Tibial nerve (tissue), 4 donors: ENCODE measurements at places on chromosomes 1 and 21.

DNA sequence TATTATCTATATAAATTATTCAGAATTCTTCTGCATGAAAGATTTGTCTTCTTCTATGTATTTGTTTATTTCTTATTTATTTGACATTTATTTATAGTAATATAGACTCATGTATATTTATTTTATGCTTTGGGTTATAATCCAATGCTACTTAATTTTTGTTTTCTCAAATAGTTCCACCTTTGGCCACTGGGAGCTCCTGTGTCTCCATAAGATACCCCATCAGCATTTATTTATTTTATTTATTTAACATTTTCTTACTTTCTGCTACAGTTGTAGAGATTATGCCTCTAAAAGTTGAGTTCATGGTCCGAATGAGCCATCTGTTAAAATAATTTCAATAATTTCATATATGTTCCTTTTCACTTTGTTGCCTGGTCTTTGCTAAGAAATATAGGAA is 289.4 kb downstream of the ADGRL2 start:
- H3K27ac ChIP-seq = no peak overlapping the region
- no peaks in the 10 kb centered on the region for H3K36me3 ChIP-seq
- H3K4me3 ChIP-seq = no peak overlapping the region
- H3K4me1 ChIP-seq = no peaks in the 10 kb centered on the region
- no peak for DNase-seq
- no peaks in the 10 kb centered on the region for H3K27me3 ChIP-seq

- H3K27ac ChIP-seq = no peak overlapping the region
- H3K4me1 ChIP-seq = no peaks in the 10 kb centered on the region
- H3K27me3 ChIP-seq = no peaks in the 10 kb centered on the region
- no peaks in the 10 kb centered on the region for H3K36me3 ChIP-seq
These were observed 3.0 kb downstream of the OLFM3 start for GRCh38 chr1:101993710-101994109.

GRCh38 chr1:55375617-55376258 is 160.6 kb upstream of the USP24 start:
- peaks cover 21% of the 10 kb centered on the region for H3K4me1 ChIP-seq
- H3K27me3 ChIP-seq = no peaks in the 10 kb centered on the region
- H3K4me3 ChIP-seq = no peak overlapping the region
- DNase-seq = no peak
- H3K36me3 ChIP-seq = no peaks in the 10 kb centered on the region

GRCh38 chr1:175750366-175751071 is 7.1 kb upstream of the TNR start:
- no peaks in the 10 kb centered on the region for H3K36me3 ChIP-seq
- no peak overlapping the region for H3K4me3 ChIP-seq
- H3K4me1 ChIP-seq = no peaks in the 10 kb centered on the region
- no peak for DNase-seq
- no peaks in the 10 kb centered on the region for H3K27me3 ChIP-seq

DNA sequence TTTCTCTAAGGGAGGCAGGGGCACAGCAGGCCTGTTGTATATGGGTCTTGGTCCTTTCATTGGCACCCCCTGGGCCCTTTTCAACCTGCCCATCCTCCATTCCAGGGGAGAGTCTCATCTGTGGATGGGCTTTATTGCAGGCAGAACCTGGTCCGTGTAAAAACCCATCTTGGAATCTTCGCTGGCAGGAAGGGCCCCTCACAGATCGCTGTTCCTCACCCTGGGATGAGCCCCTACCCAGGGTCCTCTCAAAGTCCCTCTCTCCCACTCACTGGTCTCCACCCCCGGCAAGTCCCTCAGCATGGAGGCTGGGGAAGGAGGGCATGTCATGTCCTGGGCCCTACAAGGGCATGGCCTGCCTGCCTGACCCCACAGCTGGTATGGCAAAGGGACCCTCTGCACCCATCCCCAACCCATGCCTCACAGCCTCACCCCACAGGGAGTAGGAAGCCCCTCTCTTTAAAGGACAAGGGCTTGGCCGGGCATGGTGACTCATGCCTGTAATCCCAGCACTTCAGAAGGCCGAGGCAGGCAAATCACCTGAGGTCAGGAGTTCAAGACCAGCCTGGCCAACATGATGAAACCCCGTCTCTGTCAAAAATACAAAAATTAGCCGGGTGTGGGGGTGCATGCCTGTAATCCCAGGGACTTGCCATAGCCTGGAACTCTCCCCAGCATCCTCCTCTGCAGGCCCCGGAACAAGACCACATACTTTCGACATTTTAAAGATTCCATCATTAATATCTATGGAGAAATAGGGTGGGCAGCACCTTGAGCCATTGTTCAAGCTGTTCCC is 13.2 kb upstream of the CDA start:
- no peak overlapping the region for H3K4me3 ChIP-seq
- no peaks in the 10 kb centered on the region for H3K36me3 ChIP-seq
- no peak for DNase-seq
- no peaks in the 10 kb centered on the region for H3K4me1 ChIP-seq
- no peak overlapping the region for H3K27ac ChIP-seq

GRCh38 chr1:47709019-47709871 is 271.4 kb downstream of the FOXD2 start:
- DNase-seq = no peak
- peak overlapping the region; percentile 66 for H3K27ac ChIP-seq
- peaks cover 19% of the 10 kb centered on the region for H3K4me1 ChIP-seq
- H3K4me3 ChIP-seq = peak overlapping the region; percentile 39
- H3K36me3 ChIP-seq = no peaks in the 10 kb centered on the region

GRCh38 chr1:173353350-173353749 is 123.8 kb upstream of the PRDX6 start:
- no peaks in the 10 kb centered on the region for H3K4me1 ChIP-seq
- no peak for DNase-seq
- no peak overlapping the region for H3K27ac ChIP-seq
- H3K27me3 ChIP-seq = no peaks in the 10 kb centered on the region
- H3K36me3 ChIP-seq = no peaks in the 10 kb centered on the region

GRCh38 chr21:25788677-25789076 is 53.9 kb downstream of the GABPA start:
- H3K27ac ChIP-seq = no peak overlapping the region
- H3K4me1 ChIP-seq = no peaks in the 10 kb centered on the region
- no peak overlapping the region for H3K4me3 ChIP-seq
- DNase-seq = no peak
- no peaks in the 10 kb centered on the region for H3K27me3 ChIP-seq

DNA sequence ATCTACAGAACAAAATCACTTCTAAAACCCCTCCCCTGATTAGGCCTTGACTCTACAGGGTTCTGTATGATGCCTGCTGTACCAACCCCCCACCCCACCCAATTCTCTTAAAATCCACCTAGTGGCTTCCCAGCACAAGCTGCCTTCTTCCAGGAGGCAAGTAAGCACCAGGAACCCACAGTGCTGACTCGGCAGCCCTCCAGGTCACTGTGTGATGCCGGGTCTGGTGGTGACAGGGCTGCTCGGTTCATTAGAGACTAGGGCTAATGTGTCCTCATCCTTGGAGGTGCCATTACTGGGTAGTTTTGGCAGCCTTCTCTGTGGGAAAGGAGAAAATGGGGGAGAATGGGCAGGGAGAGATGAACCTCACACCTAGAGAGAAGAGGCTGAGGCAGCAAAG is 363.5 kb downstream of the PTPRU start:
- DNase-seq = no peak
- no peaks in the 10 kb centered on the region for H3K4me1 ChIP-seq
- H3K4me3 ChIP-seq = no peak overlapping the region
- no peaks in the 10 kb centered on the region for H3K27me3 ChIP-seq
- no peaks in the 10 kb centered on the region for H3K36me3 ChIP-seq

DNA sequence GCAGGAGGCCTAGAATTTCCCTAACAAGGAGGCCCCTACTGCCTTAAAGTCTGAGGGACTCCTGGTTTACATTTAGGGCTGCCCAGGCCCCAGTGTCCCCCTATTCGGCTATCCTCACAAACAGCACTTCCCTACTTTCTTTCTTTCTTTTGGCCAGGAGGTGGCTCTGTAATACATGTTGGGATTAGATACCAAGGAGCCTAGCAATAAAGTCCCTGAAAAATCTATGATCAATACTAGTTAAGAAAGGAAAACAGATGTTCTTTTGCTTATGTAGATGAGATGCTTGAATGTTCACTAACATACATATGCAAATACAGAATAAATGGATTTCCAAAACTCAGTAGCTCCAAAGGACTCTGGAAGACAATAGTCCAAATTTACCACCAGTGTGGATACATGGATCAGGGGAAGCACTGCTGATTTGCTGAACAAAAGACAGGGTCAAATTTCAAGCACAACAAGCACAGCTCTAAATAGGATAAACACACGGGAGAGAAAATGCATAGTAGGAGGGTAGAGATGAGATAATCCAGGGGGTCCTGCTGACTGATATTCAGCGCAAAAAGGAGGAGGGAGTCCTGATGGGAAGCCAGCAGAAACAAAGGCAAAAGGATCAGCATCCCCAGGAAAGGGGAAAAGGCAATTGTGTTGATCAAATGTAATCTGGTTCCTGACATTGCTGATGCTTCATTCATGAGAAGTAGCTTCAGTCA is 240.0 kb downstream of the NUF2 start:
- H3K4me1 ChIP-seq = no peaks in the 10 kb centered on the region
- H3K4me3 ChIP-seq = no peak overlapping the region
- DNase-seq = no peak
- H3K36me3 ChIP-seq = no peaks in the 10 kb centered on the region
- H3K27me3 ChIP-seq = no peaks in the 10 kb centered on the region

DNA sequence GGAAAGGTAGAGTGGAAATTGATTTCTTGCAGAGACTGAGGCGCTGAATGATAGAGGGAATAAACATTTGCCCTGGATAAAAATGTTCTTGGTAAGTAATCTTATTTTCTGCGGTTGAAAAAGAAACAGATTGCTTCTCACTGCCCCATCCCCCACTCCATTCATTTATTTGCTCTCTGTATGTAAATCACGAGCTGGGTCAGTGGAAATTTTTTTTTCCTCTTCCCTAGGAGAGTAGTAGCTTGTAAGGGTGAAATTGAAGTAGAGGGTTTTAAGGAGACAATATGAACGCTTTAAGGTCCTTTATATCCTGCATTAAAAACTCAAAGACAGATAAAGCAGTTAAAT is 1.4 kb upstream of the BRINP3 start:
- H3K4me3 ChIP-seq = peak overlapping the region; percentile 47
- H3K27me3 ChIP-seq = peaks cover 26% of the 10 kb centered on the region

GRCh38 chr21:30206551-30207251 is 9.2 kb downstream of the CLDN8 start:
- H3K36me3 ChIP-seq = no peaks in the 10 kb centered on the region
- no peaks in the 10 kb centered on the region for H3K4me1 ChIP-seq
- H3K27me3 ChIP-seq = no peaks in the 10 kb centered on the region
- DNase-seq = no peak
- H3K27ac ChIP-seq = no peak overlapping the region
- H3K4me3 ChIP-seq = no peak overlapping the region
